T-helper 2 cell treated with Interferon-gamma antibody and Interleukin-4, amounts not matched to agents 5 μg/mL and 100 μg/mL, for 36 hours (primary cell): ENCODE measurements at places on chromosomes 5 and 9.

DNA sequence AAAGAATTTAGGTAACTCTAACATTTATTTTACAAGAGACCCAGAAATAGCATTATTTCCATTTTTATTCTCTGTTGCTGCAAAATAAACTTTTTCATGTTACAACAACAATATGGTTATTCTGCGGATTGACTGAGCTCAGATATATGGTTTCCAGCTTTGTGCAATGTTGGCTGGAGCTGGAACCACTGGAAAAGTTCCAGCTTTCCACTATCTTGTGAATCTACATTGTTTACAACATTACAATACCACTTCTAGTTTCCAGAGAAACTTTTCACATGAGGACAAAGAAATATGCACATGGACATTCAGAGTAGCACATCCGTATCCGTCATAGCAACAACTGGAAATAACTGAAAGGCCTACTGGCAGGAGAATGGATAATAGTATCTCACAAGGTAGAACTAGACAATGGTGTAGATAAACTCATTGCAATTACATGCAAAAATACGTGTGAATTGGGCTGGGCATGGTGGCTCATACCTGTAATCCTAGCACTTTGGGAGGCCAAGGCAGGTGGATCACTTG lies 436.1 kb upstream of the ADAMTS16 start:
- no peak for DNase-seq

- no peak for DNase-seq
Measured at GRCh38 chr5:79488775-79489174, 25.2 kb downstream of the HOMER1 start.

DNA sequence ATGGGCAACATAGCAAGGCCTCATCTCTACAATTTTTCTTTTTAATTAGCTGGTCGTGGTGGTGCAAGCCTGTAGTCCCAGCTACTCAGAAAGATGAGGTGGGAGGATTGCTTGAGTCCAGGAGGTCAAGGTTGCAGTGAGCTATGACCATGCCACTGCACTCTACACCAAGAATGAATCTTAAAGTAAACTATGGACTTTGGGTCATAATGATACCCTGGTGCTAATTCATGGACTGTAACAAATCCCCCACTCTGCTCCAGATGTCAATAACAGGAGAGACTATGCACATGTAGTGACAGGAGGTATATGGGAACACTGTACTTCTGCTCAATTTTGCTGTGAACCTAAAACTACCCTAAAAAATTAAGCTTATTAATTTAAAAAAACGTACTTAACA lies 155.4 kb downstream of the CEMIP2 start:
- DNase-seq: no peak

- DNase-seq: no peak
Measured at GRCh38 chr5:33789567-33789957, 102.2 kb downstream of the ADAMTS12 start.
